ENCODE measurements at places on chromosomes 12 and 14. TPM values are rescaled to one million over a fixed set of nuclear protein-coding genes. Genes with fewer than 3 reads are reported as not detected.

GRCh38 chr12:73465106-73465505 is 1072.5 kb upstream of the ATXN7L3B start:
- no peak for DNase-seq

DNA sequence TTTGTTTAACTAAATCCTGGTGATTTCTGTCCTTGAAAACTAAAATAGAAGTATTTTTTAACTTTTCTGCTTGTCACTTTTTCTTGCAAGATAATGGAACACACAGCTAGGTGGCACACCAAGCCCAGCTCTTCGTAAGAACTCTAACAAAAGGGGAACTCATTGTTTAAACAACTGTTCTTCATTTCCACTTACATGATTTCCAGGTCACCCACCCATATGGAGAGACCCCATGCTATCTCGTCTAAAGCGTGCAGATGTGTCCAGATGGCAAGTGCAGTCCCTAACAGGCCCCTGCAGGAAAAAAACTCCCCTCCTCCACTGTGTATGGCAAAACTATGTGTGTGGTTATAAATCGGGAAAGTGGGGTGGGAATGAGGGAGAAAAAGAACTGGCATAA is 43.3 kb upstream of the NT5DC3 start:
- DNase-seq = peak; percentile 40

DNA sequence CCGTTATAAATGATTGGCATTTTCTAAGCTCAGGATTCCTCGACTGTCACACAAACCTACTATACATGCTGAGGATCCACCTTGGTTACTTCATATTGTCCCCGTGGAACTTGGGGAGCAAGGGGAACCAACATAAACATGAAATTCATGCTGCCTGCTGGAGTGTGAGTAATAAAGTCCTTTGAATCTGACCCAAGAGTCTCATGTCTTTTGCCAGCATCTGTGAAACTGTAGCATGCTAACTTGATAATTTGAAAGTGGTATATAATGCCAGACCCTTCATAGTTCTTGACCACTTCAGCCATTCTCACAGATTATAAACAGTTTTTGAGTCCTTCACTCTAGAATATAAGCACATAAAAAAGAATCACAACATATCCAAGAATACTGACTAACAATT is 17.1 kb downstream of the SLC35F4 start:
- no peak for DNase-seq

DNA sequence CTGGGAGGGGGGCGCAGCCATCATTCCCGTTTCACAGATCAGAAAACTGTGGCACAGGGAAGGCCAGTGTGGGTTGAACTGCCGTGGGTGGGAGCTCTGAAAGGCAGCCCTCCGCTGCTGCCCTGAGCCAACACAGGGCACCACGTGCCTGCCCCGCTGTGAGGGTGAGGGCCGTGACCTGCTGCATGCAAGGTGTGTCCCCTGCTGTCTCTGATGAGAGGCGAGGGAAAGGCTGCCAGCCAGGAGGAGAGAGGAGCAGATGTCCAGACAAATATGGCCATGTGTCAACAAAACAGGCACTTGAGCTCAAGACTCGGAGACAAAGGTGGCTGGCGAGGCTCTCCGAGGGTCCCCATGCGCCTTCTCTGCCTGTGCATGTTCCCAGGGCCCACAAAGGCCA is 108.8 kb downstream of the RBM19 start:
- no peak for DNase-seq

GRCh38 chr14:53890611-53891101 is 66.0 kb downstream of the BMP4 start:
- DNase-seq = no peak

- DNase-seq = no peak
Observed at GRCh38 chr12:6143303-6143675, 18.8 kb upstream of the VWF start.

GRCh38 chr14:104103446-104104075 is 18.1 kb downstream of the ASPG start:
- DNase-seq = no peak

DNA sequence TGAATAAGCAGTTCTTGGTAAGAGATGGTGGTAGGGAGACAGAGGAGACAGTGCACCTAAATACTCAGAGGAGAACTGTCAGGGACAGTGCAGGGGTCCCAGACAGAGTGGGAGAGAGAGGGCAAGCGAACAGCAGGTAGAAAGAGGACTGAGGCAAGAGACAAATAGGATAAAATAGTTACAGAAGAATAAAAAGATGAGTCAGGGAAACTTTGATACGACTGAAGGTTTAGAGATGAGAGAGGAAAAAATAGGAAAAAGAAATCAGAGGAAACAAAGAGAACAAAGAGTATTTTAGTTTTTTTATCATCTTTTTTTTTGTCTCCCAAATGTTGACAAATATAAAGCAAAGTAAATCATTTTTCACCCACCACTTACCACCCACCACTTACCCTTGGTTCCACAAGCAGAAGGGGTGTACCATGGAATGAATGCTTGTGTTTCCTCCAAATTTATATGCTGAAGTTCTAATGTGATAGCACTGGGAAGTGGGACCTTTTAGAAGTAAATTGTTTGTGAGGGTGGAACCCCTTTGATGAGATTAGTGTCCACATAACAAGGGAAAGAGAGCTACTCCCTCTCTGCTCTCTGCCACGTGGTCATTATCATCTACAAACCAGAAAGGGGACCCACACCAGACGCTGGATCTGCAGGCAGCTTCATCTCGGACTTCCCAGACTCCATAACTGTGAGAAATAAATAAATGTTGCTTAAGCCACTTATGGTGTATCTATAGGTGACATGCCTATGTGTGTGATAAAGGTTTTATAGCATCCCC is 292.1 kb downstream of the BTG1 start:
- DNase-seq = no peak

DNA sequence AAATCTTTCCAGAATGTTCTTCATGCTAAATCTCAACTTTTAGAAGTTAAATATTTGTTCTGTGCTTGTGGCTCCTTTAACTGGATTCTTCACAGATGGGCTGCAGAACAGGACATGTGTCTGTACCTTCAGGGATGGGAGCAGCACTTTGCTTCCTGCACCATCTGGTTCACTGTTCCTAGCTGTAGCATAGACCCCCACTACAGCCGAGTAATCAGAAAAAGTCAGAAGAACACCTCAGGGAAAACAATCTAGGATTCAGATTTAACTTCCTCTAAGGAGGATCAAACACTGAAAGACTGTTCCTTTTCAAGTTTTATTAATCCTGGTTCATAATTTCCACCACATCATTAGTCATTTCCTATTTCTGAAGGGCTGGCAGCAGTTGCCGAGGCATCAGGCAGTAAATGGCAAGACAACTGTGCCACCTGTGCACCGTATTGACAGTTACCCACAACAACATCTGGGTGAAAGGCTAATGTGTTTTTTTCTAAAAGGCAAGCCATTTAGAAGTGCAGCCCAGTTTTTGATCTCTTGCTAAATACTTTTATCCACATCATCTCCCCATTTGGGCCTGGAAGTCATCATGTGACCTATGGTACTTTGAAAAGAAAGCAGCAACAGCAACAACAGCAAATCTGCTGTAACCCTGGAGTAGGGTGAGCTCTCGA is 212.8 kb upstream of the BMP4 start:
- no peak for DNase-seq

- DNase-seq = no peak
Observed at GRCh38 chr12:1496162-1496900, 98.0 kb downstream of the FBXL14 start.

- DNase-seq = peak; percentile 28
Observed at GRCh38 chr12:6383572-6384498, at the start of gene LTBR. Gene LTBR (plus strand): TSS chr12:6384162. CDS start chr12:6384359, 197 bp downstream.

DNA sequence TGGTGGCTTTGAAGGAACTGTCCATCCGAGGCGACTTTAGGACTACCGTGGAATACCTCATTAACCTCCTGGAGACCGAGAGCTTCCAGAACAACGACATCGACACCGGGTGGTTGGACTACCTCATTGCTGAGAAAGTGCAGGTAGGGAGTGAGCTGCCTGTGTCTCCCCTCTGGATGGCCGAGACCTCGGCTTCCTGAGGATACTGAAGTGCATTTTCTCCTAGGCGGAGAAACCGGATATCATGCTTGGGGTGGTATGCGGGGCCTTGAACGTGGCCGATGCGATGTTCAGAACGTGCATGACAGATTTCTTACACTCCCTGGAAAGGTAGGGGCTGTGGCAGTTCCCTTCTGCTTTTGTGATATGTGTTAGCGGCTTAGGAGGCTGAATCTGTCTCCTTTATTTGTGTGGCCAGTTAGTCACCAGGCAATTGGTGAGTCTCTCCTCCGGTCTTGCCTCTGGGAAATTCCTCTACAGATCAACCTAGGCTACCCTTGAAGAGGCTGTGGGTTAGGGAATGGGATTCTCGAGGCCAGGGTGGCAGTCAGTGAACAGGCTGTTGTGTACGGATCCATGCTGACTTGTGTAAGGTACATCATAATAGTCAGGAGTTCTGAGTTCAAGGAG is 75.3 kb downstream of the ACACB start:
- no peak for DNase-seq

GRCh38 chr14:92783813-92784431 is 10.2 kb upstream of the GOLGA5 start:
- DNase-seq = peak; percentile 22

GRCh38 chr12:3130057-3130830 is 53.1 kb downstream of the TSPAN9 start:
- no peak for DNase-seq

GRCh38 chr12:21865846-21866245 is 75.4 kb downstream of the ABCC9 start:
- no peak for DNase-seq

The ADSS1 gene
- 6.1 TPM for total RNA-seq

The FGF23 gene
- total RNA-seq = not detected

The AJUBA gene
- 1.7 TPM for total RNA-seq

The MYH6 gene
- 0.65 TPM for total RNA-seq

The KRT4 gene
- 0.10 TPM for total RNA-seq

The GSG1 gene
- total RNA-seq = not detected

The CPNE6 gene
- total RNA-seq = 0.12 TPM

The TSPAN19 gene
- not detected for total RNA-seq

Measured in activated T-cell treated with anti-CD3 and anti-CD28 coated beads, Interleukin-2, amount 50 U/mL, for 72 hours (primary cell).